ENCODE measurements at places on chromosomes 6 and 20.

DNA sequence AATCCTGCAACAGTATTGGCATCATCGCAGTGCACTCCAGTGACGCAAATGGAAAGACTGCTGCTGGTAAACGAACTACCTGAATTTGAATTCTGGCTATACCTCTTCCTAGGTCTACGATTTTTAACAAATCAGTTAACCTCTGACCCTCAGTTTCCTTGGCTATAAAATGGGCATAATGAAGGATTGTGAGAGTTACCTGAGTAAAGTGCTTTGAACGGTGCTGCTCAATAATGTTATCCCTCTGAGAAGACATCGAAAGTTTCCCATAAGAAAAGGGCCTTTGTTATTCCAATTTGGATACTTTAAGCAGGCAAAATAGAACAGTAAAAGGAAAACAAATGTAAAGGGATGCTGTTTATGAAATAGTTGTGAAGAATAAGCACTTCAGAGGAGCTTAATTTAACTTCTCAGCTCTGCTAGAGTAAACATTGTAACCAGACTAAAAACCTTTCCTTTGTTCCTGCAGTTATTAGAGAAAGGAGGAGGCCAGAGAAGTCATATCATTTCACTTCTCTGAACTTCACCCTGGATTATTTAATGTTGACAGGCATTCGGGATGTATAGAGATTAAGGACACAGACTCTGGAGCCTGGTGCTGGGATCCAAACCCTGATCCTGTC, 5.8 kb downstream of the SGK1 start:
- no peak for DNase-seq

DNA sequence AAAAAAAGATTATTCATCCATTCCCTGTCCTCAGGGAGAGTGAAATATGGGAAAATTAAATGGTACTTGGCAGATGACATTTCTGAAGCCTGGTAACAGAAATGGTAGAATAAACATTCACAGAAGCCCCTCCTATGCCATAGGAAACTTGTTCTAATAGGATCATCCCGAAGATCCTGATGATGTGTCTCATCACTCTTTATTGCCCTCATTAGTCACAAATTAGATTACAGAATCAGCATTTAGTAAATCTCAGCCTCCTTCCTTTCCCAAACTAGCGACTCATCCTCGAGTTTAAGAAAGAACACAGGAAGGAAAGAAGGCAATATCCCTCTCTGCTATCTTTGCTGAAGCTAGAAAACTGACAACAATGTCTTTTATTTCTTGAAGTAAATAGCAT, 154.4 kb downstream of the TMEM200A start:
- DNase-seq, result no peak

- no peak for DNase-seq
These were observed 3.9 kb upstream of the CLDN20 start for GRCh38 chr6:155259897-155260296.

- peak; percentile 34 for DNase-seq
These were observed 833 bp downstream of the RAB5IF start for GRCh38 chr20:36606158-36607066.

- DNase-seq, result no peak
These were observed 183.2 kb downstream of the HIVEP2 start for GRCh38 chr6:142761756-142762155.

- DNase-seq, result no peak
These were observed 109.5 kb upstream of the SSTR4 start for GRCh38 chr20:22925613-22925983.

GRCh38 chr6:38281126-38281525, 358.6 kb downstream of the BTBD9 start:
- DNase-seq, result no peak

- DNase-seq, result no peak
These were observed 643.2 kb upstream of the NOX3 start for GRCh38 chr6:156098839-156099238.

DNA sequence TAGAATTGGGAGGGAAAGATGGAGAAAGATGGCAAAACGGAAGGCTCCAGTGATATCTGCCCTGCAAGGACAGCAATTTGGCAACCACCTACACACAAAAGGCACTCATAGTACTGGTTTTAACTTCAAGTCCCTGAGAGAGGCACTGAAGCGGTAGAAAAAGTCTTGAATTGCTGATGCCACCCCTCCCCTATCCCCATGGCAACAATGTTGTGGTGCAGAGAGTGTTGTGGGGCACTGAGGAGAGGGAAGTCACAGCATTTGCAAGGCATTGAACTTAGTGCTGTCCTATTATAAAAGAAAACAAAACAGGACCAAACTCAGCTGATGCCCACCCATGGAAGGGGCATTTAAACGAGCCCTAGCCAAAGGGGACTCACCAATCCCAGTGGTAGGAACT, 343.7 kb downstream of the HAO1 start:
- DNase-seq, result no peak

GRCh38 chr6:160137989-160138835, 16.6 kb downstream of the SLC22A1 start:
- DNase-seq, result peak; percentile 79

DNA sequence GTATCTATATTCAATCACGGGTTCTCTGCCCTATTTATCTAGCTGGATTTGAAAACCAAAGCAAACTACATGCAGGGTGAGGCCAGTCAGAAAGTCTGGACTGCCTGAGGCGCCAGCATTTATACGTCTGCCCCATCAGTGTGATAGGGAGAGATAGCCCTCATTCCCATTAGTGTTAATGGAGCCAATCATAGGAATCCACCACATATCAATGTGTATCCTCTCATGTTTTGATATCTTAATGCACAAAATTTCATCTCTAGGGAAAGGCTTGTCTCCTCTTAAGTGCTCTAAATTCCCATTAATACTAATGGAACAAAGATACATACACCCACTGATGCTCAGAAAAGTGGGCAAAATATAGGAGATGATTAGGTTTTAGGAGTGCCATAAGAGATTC, 376.2 kb downstream of the BTBD3 start:
- no peak for DNase-seq
